ENCODE measurements at places on chromosomes 13 and 19. TPM values are rescaled to one million over a fixed set of nuclear protein-coding genes. Genes with fewer than 3 reads are reported as not detected.

DNA sequence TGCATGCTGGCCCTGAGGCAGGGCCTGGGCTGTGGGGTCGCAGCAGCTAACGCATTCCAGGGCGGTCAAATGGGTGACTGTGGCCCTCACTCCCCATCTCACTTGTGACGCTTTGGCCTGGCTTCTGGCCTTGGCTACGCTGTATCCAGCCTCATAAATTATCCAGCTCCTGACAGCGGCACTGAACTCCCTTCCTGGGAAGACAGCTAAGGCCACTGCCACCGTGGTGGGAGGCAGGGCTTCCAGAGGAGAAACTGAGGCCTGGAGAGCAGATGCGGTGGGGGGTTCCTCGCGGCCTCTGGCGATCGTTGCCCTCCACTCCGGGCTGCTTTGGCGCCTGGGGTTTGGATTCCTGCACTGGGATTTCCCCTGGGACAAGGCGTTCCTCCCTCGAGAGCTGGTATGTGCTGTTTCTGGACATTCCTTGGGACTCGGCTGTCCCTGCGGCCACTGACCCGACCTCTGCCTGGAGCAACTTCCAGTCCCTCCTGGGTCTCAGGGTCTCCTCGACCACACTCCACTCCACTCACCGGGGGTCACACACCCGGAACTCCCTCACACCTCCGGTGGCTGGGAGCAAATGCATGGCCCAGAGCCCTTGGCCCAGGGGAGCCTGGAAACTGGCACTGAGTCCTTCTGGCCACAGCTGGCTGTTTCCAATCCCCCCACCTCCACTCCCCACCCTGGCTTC lies 3.4 kb downstream of the TBXA2R start:
- no peak for DNase-seq

DNA sequence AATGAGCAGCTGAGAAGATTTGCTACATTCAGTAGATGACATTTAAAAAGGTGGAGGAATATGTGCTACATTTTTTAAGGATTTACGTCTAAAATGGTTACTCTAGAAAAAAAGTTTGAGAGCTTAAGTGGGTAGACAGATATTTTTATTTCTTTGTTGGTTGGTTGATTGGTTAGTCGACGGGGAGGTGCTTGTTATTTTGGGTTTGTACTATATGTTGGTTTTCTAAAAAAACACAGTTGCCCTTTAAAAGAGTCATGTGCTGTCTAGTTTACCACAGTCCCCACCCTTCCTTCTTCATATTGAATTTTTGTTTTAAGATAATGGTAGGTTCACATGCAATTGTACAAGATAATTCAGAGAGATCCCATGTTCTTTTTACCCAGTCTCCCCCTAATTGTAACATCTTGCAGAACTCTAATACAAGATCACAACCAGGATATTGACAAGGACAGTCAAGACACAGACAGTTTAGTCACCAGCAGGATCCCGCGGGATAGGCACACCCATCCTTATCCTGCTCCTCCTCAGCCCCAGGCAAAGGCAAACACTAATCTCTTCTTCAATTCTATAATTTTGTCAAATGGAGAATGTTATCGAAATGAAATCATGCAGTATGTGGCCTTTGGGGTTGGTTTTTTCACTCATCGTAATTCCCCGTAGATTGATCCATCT lies 171.4 kb downstream of the FOXO1 start:
- DNase-seq, result no peak

DNA sequence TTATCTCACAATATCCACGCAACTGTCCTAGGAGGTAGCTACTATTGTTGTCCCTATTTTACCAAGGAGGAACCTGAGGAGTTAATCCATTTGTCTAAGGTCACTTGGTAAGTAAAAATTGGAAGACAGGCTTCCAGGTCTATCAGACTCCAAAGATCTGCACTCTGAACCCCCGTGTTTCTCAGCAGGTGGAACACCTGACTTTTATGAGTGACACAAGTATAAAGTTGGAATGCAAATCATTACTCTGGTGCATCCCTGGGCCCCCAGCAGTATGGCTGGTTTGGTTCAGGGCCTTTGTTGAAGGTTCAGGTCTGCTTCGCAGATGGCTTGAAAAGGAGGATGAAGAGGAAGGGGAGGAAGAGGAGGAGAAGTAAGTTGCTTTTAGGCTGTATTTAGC lies 46.0 kb downstream of the RGCC start:
- DNase-seq, result no peak

DNA sequence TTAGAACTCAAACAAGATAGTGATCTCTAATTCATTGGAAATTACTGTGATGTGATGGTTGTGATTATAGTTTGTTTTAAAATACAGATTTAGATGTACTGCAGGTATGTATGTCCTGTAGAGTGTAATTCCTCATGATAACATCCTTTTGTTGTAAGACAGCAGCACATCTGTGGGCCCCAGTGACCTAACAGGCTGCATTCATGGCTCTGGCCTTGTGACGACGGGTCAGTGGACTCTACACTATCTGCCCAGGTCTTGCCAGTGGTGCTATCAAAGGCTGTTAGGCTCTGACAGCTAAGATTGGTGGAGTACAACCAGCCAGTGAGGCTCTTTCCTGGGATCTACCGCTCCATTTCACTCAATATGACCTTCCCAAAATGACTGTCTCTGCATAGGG lies 158.4 kb downstream of the MTUS2 start:
- no peak for DNase-seq

GRCh38 chr13:54845351-54845965 lies 1816.8 kb downstream of the OLFM4 start:
- DNase-seq, result no peak

DNA sequence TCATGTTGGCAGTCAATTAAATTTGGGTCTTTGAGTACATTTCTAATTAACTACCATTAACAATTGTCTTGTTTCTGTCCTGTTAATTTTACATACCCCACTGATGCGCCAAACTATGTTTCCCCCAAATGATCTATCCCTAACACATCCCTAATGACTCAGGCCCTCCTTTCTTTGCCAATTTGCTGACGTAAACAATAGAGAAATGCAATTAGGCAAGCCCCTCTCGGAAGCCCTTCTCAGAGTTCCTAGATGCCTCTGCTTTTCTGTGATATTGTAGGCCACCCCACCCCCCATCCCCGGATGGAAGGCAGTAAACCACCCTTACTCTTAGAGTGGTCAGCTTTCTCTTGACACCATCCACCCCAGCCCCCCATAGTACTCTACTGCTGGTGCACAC lies 74.2 kb downstream of the FLT1 start:
- no peak for DNase-seq

- DNase-seq, result peak; percentile 91
These were observed 2.3 kb upstream of the SLC25A15 start for GRCh38 chr13:40787062-40787461.

The FGF22 gene
- total RNA-seq, result under 0.01 TPM
